ENCODE measurements at places on chromosomes 5 and 9.

GRCh38 chr5:179330186-179330900 is 14.9 kb downstream of the ADAMTS2 start:
- DNase-seq, result no peak

DNA sequence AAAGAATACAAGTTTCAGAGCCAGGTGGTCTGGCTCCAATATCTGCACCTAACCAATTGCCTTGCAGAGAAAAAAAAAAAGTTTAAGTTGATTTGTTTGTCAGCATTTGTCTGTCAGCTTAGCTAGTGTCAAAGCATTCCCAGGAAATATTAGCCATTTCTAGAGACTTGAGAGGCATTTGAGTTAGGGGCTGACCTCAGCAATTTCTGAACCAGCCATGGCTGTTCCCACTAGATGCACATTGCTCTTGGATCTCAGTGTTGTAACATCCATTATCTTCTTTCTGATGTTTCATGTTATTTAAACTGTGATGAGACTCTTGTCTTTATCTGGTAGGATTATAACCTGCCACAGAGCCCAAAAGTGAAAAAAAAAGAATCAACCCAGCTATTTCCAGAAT is 102.3 kb downstream of the NDUFAF2 start:
- DNase-seq, result no peak

DNA sequence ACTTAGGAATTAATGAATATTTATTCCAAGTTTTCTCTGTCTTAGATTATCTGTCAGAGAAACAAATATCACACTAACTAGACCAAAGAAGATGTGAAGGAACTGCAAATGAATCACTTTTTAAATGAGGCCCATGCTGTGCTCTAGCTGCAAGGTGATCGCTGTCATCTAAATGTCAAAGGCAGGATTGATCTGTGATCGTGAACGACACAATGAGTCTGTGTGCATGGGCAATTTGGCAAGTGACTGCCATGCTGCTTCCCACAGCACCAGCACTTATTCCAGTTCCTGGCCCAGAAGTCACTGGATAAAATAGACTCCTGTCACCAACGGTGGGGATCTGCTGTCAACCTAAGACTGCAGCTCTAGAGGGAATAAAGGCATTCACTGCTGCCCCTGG is 141.2 kb downstream of the TRIM36 start:
- no peak for DNase-seq

- DNase-seq, result peak; percentile 28
These were observed 83.7 kb upstream of the SMIM15 start for GRCh38 chr5:61245936-61246335.

DNA sequence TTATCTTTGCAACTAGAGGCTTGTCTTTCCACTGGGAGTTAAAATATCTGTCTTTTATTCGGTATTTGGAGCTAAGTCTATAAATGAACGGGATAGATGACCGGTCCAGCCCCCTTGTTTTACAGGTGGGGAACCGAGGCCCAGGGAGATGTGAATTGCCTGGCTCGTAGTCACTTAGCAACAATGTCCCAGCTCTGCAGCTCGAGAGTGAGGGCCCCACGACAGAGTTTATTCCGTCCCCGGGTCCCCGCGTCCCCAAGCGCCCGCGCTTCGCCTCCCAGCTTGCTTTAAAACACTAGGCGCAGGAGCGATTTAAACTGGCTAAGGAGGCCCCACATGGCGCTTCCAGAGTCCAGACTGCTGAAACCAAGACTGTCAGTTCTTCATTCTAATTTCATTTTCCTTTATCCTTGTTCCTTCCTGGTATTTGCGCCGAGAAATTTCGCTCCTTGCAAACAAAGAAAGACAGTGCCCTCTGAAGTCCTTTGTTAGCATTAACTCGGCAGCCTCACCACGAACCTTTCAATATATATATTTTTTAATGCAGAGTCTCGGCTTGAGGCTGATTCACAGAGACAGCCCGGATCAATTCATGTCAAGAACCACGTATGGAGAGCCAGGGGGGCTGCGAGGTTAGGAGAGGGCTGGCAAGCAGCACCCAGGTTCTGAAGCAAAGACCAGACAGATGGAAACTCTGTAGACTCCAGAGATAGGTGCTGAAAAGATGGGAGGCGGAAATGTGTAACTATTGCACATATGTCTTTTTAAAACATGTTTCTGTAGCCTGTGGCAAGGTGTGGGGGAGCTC is 1.4 kb upstream of the ENC1 start:
- DNase-seq, result peak; percentile 83

DNA sequence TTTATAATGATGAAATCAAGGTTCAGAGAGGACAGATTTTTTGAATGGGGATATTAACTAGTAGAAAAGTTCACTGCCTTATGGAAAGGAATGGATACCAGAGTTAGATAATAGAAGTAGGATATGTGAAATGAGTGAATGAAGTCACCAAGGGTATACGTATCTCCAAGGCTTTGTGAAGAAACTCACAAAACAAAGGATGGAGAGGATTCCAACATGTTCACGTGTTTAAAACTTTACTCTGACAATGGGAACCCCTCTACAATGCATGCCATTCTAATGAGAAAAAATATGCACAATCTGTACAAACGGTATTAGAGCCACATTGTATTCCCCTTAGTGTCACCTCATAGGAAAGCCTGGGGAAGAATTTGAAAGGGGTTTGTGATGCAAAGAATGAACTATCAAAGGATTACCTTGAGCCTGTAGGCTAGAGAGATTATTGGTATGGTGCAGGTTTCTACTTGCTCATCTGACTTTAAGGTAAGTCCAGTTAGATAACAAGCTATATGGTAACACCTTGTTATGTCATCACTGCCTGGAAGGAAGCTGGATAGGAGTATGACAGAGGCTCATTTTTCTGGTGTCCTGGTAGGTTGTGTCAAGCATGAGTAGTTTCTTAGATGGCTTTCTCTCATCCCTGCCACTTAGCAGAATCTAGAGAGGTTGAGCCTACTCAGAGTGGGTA is 250.3 kb upstream of the SEMA6A start:
- no peak for DNase-seq

- DNase-seq, result no peak
These were observed 126.1 kb upstream of the TBC1D2 start for GRCh38 chr9:98381311-98382103.

DNA sequence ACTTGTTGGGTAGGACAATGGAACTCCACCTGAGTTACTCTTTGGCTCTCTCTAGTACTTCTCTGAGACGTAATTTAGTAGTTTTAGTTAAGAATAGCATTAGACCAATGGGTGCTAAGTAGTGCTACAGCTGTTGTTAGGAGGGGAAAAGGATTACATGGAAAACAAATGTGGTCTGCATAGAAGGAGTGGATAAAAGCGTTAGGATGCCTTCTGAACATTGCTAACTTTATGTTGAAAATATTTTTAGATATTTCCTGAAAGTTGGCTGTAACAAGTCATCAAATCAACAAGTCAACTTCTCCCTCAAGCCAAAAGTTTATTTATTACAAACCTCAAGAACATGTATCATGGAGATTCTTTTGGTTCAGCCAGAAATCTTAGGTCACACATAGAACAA is 409.5 kb upstream of the MEF2C start:
- DNase-seq, result no peak

- no peak for DNase-seq
These were observed 5.1 kb downstream of the PCDHB3 start for GRCh38 chr5:141105350-141105749.

DNA sequence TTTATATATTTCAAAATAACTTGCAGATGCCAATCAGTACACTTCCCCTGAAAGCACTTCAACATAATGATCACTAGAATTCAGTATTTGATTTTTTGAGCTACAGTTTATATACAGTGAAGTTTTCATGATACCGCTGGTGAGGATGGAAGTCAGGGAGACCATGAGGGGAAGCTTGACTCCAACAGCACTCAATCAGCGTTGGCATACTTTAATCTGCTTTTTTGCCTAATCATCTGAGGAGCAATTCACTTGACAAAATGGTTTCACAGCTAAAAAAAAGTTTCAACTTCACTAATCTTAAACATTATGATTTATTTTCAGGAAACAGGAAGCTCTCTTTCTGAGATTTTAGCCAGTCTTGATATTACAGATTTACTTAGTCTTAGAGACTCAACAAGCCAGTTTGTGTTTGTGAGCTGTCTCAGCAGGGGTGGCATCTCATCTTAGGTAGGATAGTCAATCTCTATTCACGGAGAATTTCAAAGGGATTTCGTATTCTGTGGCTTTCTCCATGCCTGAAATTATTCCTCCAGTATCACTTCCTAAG is 111.4 kb upstream of the ARRDC3 start:
- DNase-seq, result no peak

DNA sequence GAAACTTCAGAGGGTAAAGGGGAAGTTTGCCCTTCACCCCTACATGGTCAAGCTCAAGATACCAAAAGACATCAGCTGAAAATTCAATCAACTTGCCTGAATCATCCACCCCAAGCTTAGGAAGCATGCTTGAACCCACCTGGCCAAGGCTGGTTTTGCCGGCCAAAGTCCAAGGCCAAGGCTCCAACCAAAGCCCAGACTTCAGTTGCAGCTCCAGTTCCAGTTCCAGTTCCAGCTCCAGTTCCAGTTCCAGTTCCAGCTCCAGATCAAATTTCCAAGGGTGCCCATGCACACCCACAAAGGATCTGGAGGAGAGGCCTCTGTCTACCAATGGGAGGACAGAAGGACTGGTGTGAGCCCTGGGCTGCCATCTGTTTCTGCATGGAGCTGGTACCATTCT is 4.6 kb upstream of the SERINC5 start:
- DNase-seq, result no peak

- DNase-seq, result no peak
These were observed 222.8 kb downstream of the NR2F1-AS1 start for GRCh38 chr5:93358176-93358575.

Measured in astrocyte of the hippocampus (primary cell).